ENCODE measurements at places on chromosomes 16 and 17.

GRCh38 chr17:27840688-27841087, 40.4 kb upstream of the NOS2 start:
- DNase-seq: no peak

GRCh38 chr16:13873835-13874438, 46.0 kb upstream of the ERCC4 start:
- DNase-seq: no peak

DNA sequence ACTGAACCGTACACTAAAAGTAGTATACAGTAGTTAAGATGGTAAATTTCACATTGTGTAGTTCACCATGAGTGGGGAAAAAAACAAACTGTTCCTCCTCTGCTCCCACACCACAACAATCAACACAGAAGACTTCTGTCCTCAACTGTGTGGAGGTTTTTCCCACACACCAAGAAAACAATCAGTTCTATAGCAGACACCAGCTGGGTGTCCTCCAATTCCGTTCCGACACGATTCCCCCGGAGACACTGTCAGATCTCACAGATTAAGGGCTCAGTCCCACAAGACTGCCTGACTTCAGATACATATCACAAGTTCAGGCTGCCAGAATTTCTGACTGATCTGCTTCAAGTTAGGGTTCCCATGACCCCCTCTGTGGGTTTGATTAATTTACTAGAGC, 31.8 kb downstream of the BBS2 start:
- no peak for DNase-seq

DNA sequence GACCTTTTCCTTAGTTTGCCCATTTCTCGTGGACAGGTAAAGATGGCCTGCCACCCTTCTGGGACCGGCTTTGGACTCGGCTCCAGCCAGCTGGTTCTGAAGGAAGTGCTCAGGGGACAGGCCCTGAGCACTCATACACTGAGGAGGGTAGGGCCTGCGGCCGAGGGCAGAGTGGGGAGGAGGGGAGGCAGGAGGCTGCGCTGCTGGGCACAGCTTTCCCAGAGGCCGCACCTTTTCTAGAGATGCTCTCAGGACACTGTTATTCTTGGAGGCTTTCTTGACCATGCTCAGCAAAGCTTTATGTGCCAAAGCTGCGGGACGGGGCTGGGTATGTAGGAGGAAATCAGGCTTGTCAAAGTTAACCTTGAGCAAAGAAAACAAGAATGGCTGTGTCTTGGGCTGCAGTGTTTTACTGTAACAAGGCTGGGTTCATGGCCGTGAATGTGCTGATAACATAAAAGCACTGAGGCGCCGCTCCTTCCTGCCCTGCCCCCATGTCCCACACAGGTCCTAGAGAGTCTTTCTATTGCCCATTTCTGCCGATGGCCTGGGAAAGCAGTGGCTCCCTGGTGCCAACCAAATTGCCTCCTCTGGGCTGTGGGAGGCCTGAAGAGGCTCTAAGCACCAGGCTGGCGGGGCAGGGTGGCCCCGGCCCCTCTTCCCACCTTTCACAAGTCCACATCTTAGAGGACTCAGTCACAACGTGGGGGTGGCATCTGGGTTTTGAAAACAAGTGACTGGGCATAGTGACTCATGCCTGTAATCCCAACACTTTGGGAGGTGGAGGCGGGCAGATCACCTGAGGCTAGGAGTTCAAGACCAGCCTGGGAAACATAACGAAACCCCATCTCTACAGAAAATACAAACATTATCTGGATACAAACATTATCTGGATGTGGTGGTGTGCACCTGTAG, 22.3 kb upstream of the TIMP2 start:
- DNase-seq: no peak
